ENCODE measurements at places on chromosomes 7 and 10.

DNA sequence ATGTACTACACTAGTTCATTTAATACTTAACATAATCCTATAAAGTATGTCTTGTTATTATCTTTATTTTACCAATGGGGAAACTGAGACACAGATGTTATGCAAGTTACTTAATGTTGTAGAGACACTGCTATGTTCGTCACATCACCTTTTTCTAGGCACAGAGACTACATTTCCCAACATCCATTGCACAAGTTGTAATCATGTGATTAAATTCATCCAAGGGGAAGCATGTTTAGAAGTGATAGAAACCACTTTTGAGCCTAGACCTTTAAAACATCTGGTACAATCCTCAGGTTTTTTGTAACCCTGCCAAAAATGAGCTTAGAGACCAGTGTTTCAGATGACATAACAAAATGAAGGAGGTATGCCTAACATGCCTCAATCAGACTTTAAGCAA, 386.8 kb upstream of the HPS1 start:
- no peak for DNase-seq
- peaks cover 6% of the 10 kb centered on the region for H3K4me1 ChIP-seq
- no peaks in the 10 kb centered on the region for H3K27me3 ChIP-seq
- H3K4me3 ChIP-seq, result no peak overlapping the region
- H3K27ac ChIP-seq, result no peak overlapping the region
- no peaks in the 10 kb centered on the region for H3K36me3 ChIP-seq

DNA sequence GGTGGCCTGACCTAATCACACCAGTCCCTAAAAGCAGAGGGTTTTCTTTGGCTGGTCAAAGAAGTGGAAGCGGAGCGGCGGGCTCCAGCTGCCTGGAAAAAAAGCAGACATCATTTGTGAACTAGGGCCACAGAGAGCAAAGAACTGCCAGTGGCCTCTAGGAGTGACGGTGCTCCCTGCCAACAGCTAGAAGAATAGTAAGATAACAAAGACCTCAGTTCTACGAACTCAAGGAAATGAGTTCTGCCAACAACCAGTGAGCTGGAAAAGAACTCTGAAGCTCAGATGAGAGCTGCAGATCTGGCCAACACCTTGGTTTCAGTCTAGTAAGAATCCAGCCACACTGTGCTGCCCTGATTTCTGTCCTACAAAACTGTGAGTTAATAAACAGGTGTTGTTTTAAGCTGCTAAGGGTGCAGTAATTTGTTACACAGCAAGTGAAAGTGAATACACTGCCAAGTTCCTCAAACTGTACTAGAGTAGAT, 178.0 kb downstream of the SRPK2 start:
- peak overlapping the region; percentile 9 for H3K27ac ChIP-seq
- H3K4me1 ChIP-seq, result peaks cover 14% of the 10 kb centered on the region
- no peaks in the 10 kb centered on the region for H3K27me3 ChIP-seq
- no peaks in the 10 kb centered on the region for H3K36me3 ChIP-seq
- DNase-seq, result no peak

DNA sequence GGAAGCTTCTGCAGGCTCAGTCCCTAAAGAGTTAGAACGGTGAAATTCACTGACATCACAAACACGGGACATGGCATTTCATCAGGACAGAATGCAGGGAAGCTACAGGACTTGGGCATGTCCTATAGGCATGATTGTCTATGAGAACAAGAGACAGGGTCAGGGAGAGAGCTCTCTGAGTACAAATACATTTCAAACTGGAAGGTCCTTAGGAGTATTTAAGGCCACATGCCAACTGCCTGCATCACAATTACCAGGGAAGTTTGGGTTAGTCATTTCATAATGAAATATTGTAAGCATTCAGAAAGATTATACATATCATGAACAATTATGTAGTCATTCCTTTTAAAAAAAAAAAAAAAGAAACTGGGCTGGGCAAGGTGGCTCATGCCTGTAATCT, 71.3 kb downstream of the CREB3L2 start:
- no peaks in the 10 kb centered on the region for H3K27me3 ChIP-seq
- peak overlapping the region; percentile 84 for H3K27ac ChIP-seq
- peak; percentile 41 for DNase-seq
- peaks cover 52% of the 10 kb centered on the region for H3K4me1 ChIP-seq
- H3K36me3 ChIP-seq, result peaks cover 11% of the 10 kb centered on the region

DNA sequence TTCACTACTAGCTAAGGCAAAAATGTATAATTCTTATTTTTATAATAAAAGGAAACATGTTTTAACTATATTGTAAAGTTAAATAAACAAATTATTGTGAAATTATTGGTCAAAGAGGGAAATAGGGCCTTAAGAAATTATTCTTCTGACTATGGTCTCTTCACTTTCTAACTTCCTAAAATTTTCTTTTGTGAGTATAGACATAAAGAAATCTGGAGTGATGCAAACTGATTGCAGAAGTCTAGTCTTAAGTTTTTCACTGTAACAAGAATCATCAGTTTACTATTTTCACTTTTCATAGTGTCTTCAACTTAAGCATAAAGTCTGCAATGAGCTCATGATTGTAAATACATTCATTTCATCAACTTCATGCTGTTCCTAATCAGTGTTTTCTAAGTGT, 525.4 kb downstream of the TFEC start:
- no peak for DNase-seq
- no peaks in the 10 kb centered on the region for H3K4me1 ChIP-seq
- H3K4me3 ChIP-seq, result no peak overlapping the region
- no peaks in the 10 kb centered on the region for H3K27me3 ChIP-seq

DNA sequence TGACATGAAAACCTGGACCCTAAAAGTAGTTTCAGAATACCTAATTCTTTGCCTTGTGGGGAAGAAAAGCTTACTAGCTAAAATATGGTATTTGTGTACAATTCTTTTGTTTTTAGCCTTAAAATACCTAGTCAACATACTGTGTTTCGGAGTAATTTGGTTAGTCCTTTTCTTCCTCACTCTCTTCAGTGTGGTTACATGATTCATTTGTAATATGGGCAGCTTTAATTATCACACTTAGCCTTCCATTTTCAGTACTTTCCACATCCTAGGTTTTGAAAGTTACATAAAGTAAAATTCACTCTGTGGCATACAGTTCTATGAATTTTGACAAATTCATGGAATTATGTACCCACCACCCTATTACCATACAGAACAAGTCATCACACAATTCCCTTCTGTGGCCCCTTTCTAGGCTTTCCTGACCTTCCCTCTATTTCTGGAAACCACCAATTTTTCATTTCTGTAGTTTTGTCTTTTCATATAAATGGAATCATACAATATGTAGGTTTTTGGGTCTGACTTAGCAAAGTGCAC, 96.2 kb downstream of the EMX2 start:
- no peaks in the 10 kb centered on the region for H3K4me1 ChIP-seq
- H3K36me3 ChIP-seq, result no peaks in the 10 kb centered on the region
- no peak for DNase-seq
- no peak overlapping the region for H3K4me3 ChIP-seq

- H3K4me3 ChIP-seq, result no peak overlapping the region
- no peak overlapping the region for H3K27ac ChIP-seq
- DNase-seq, result no peak
Measured at GRCh38 chr10:101485681-101486554, 102.1 kb downstream of the POLL start.

Data from thoracic aorta (tissue), 2 donors.